ENCODE measurements at places on chromosomes 1 and 21.

DNA sequence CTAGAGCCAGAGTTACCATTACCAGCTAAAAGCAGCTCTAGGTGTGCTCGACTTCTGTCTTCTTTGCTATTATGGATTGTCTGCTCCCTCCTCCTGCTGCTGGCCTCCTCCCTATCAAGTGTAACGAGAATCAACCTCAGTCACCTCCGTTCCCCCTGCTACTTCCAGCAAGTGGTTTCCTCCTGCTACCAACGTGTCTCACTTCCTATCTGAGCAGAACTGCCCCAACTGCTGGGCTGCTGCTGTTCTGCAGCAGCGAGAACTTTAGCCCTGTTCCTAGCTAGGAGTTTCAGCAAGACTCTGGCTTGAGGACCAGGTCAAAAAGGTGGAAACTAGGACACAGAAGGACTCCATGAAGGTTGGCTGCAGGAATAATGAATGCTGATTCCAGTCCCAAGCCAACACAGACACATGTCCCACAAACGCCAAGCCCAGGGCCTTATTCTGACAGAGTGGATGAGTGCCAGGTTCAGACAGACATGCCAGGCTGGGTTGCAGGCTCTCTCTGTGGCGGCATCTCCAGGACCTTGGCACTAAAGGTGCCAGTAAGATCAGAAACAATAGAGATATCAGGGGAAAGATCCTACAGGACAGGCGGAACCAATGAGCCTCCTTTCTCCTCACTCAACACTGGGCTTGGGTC lies 46.9 kb downstream of the CD34 start:
- no peak for DNase-seq

DNA sequence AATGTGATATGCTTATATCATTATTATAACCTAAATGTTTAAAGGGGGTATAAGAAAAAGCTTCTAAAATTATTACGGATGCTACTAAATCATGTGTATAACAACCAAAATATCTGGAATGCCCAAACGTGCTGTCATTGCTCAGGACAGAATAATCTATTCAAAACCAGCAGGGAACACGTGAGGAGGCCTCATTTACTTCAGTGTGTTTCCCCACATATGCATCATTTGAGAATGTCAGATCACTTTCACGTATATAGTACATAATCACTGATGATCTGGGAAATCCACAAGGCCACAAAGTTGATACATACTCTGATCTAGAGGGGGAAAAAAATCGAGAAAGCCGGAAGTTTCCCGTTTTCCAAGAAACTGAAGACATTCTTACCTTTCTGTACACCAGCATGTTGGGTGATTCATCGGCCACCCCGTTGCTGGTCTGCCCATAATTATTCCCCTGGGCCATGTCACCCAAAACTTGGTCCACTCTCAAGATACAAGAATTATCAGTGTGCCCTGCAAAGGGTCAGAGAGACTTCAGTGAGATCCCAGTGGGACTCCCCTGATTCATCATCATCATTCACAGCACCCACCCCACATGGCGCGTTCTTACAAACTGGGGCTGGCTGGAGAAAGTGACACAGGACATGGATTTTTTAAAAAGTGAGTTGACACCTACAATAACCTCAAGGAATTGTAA lies 1.5 kb downstream of the RGS7 start:
- DNase-seq = no peak

- no peak for DNase-seq
These were observed 124.1 kb upstream of the PAPPA2 start for GRCh38 chr1:176338877-176339276.

DNA sequence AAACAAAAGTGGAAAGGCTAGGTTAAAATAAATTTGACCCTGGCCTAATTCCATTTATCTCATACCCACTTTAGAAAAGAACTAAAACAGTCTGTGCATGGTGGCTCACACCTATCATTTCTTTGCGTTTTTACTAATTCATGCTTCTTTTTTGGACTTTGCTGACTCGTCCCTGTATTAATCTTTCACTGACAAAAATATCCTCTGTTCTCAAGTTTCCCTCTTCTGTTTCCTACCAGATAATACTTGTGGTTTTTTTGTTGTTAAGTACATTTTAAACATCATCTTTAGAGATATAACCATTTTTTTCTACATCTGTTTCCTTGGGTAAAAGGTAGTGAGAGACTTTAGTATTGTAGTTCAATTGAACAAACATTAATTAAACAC lies 11.5 kb downstream of the CNST start:
- DNase-seq = no peak

Measured in choroid plexus epithelial cell (primary cell).